ENCODE measurements at places on chromosomes 6 and 20.

GRCh38 chr6:25016014-25016720, 80.4 kb upstream of the RIPOR2 start:
- peak; percentile 63 for DNase-seq

DNA sequence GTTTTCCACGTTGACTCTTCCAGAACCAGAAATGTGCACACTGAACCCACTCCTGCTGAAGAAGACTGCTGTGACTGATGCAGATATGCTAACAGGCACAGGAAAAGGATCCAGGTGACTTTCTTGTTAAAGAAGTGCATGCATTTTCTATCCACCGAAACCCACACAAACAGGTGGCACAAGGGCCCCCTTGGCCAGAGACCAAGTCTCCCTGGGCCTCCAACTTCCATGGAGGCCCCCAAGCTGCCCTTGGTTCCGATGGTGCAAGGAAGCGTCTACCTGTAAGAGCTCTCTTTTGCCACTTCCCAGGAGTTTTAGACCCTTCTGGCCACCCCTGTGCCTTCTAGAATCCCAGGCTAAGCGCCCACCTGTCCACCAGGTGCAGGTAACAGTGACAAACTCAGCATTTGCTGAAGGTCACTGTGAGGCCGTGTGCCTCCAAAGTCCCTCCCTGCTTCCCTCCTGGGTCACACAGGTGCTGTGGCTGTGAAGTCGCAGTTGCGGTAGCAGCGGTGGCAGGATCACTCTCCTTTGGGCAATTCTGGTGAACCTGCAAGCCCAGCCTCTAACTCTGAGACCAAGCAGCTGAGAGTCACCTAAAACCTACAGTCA, 134.8 kb downstream of the PXDC1 start:
- DNase-seq, result no peak

- DNase-seq, result no peak
These were observed 359.0 kb downstream of the BCKDHB start for GRCh38 chr6:80465513-80465912.

DNA sequence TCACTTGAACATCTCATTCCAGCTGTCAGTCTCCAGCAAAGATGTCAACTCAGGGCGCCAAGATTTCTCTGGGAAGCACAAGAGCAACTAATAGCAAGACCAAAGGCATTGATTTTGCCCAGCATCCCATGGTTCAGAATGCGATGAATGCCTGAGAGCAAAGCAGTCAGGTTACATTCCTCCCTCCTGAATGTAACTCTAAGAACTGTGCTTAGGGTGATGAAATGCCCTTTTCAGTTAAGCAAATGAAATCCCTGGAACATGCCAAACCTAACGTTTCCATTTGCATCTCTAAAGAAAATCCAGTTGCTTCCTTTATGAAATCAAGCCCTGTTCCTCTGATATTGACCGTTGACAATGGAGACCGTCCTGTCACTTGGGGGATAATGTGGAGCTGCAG, 224.0 kb upstream of the PLN start:
- DNase-seq, result no peak

- DNase-seq, result peak; percentile 87
These were observed 313.3 kb downstream of the RNGTT start for GRCh38 chr6:88650029-88650619.

GRCh38 chr6:122751326-122751725, 28.2 kb upstream of the FABP7 start:
- no peak for DNase-seq

DNA sequence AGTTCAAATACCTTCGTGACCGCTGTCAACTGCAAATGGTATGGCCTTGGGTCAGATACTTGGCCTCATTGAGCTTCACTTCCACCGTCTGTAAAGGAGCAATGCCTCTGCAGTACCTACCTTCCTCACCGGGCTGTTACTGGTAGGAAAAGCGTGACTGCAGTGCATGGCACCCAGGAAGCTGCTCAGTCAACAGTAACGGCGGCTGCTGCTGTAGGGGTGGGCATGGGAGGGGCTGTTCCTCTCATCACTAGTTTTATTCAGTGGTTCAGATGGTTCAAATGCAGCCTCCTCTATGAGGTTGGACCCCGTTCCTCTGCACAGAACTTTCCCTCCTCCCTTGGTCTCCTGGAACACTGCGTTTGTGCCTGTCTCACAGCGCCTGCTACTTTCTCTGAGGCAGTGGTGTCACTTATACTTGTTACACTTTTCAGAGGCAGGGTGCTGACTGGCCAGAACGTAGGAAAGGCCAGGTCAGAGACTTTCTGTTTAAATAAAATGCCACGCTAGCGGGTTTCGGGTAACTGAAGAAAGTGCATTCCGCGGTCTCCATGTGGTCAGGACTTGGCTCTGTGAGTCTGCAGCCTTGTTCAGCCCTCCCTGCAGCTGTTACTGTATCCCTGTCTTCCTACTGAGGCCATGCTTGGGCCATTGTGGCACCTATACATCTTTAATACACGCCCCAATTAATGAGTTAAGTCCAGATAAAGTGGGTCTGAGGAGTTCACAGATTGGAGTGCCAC, 279.6 kb downstream of the NRN1 start:
- peak; percentile 45 for DNase-seq

- DNase-seq, result peak; percentile 74
These were observed 34.5 kb downstream of the MDGA1 start for GRCh38 chr6:37663019-37663810.

- no peak for DNase-seq
These were observed 95.6 kb upstream of the FOXC1 start for GRCh38 chr6:1514078-1514477.

GRCh38 chr20:53599378-53599777, 5.7 kb upstream of the ZNF217 start:
- DNase-seq, result no peak

DNA sequence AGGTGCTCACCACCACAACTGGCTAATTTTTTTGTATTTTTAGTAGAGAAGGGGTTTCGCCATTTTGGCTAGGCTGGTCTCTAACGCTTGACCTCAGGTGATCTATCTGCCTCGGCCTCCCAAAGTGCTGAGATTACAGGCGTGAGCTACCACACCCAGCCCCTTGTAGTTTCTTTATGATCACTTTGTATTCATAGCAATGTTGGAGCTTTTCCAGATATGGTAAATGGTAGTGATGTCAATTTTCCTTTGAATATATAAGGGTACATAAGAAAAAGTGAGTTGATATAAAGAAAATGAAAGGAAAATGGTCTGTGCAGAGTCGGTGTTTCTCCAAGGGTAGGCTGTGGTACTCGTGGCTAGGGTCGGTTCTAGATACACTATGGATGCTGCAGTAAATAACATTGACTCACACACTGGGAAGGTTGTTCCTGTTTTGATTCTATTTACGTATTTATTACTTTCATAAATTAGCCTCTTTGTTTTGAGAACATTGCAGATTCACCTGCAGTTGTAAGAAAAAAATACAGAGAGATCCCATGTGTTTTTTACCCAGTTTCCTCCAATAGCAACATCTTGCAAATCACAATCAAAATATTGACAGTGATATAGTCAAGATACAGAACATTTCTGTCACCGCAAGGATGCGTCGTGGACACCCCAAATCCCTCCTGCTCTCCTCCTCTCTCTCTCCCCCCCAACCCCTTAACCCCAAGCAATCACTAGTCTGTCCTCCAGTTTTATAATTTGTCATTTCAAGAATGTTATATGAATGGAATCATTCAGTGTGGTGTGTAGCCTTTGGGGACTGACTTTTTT, 2.5 kb downstream of the ZNF831 start:
- DNase-seq, result no peak

DNA sequence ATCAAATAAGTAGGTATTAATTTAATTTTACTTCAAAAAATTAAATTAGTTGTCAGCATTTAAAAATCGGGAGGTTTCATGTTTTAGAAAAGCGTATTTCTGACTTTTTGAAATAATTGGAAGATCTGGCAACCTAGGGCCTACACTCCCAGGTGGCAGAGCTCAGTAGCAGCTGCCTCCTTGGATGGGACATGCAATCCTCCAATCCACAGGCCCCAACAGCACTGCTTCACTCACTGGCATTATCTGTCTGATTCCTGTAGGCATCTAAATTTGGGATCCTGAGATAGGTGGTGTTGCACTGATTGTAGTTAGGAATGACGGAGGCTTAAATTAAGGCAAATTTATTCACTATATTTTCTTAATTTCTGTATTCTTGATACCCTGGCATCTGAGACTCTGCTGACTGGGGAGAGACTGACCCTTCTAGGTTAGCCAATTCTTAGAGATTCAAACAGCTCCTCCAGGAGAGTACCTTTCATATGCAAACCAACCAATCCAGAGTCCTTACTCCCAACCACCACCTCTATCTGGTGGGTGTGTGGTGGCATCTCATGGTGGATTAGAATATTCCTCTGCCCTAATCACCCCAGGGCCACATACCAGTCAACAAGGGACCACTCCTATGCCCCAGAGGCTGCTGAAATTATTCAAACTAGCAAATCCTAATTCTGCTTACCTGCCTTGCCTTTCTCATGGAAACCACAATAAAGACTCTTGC, 146.6 kb upstream of the GLP1R start:
- no peak for DNase-seq

GRCh38 chr6:87274660-87275274, 47.6 kb upstream of the SMIM8 start:
- peak; percentile 70 for DNase-seq

- DNase-seq, result peak; percentile 25
These were observed 52.7 kb downstream of the UNC5CL start for GRCh38 chr6:40986364-40986763.

DNA sequence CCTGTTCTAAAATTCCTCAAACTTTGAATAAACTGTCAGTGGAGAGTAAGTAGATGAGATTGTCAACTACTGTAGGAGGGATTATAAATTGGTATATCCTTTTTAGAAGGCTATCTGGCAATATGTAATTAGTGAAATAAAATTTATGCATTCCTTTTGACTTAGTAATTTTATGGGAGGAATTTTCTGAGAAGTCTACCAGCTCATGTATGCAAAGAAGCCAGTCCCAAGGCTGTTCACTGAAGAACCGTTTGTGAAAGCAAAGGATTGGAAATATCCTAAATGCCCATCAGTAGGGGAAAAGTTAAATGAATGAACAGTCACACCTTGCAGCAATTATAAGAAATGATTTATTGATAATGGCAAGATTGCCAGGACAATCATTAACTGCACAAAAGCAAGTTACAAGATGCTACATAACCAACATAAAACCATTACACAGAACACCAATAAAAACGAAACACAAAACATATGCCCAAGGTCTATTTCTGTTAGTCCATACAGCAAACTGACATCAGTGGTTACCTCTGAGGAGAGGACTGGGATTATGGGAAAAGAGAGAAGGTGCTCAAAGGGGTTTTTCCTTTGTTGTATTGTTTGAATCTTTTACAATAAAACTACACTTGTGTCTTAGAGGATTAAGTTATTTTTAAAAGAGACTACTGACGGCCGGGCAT, 4.6 kb upstream of the DSTN start:
- peak; percentile 60 for DNase-seq

- no peak for DNase-seq
These were observed 71.2 kb upstream of the NAA20 start for GRCh38 chr20:19945732-19946670.

DNA sequence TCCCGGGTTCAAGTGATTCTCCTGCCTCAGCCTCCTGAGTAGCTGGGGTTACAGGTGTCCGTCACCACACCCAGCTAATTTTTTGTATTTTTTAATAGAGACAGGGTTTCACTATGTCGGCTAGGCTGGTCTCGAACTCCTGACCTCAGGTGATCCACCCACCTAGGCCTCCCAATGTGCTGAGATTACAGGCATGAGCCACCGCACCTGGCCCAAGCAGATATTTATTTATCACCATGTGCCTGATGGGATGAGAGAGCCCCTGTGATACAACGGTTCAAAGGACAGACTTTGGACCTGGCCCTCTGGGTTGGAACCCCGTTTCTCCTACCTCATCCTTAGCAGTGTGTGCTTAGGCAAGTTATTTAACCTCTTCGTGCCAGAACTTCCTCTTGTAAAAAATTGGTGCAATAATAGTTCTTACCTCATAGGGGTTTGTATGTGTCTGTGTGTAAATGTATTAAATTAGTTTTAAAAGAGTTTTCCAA, 19.2 kb upstream of the STK38 start:
- no peak for DNase-seq

DNA sequence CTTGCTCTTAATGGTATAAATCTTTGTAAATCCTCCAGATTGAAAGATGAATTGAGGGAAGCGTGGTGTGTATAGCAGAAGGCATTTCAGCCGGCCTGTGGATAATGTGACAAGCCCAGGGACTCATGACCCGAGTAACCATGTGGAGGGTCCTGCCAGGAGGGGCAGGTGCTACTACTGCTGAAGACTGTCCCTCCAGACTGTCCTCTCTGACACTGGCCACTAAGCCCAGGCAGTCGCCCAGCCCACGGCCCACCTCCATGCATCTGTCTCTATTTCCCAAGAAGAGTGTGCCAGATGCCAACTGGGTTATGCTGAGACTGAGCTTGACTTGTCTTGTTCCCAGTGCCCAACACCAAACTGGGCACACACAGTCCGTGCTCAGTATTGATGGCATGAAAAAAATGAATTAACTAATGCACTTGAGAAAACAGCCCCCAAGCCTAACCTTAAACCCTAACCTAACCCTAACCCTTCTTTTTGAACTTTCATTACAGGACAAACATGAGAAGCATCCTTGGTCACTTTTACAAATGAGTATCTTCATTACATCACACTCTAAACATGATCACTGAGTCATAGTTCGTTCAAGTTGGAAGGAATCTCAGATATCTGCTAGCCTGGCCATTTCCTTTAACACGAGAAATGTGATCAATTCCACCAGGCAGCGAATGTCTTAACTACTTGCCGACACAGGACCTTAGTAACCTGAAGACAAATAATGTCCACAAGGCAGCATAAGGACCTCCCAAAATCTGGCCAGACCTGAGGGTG, 182.2 kb upstream of the RREB1 start:
- DNase-seq, result peak; percentile 18

DNA sequence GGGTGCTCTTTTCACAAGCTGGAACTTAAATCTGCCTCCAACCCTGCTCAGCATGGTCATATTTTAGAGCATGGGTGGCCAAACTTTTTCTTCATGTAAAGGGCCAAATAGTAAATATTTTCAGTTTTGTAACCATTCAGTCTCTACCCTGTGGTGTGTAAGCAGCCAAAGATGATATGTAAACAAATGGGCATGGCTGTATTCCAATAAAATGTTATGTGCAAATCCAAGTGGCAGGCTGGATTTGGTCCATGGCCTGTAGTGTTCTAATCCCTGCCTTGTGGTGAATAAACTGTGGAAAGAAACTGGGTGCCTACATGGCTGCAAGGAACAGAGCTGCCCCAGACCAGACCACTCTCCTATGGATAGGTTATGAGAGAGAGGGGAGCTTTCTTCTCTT, 32.7 kb downstream of the OGFRL1 start:
- no peak for DNase-seq

DNA sequence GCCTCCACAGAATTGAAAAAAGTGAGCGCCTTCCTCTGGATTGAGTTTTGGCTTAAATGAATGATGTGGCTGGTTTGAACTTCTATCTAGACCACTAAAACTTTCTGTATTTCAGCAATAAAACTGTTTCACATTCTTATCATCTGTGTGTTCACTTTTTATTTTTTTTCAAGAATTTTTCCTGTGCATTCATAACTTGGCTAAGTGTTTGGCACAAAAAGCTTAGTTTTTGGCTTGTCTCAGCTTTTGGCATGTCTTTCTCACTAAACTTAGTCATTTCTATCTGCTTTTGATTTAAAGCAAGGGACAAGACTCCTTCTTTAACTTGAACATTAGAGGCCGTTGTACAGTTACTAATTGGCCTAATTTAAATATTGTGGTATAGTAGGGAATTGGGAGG, 1015.1 kb downstream of the EPHA7 start:
- DNase-seq, result peak; percentile 2

All from fibroblast of upper back skin (primary cell).